ENCODE measurements at places on chromosomes 5 and 9. TPM values are rescaled to one million over a fixed set of nuclear protein-coding genes. Genes with fewer than 3 reads are reported as not detected.

The PIP5K1B gene
- 60.1 TPM for total RNA-seq

DNA sequence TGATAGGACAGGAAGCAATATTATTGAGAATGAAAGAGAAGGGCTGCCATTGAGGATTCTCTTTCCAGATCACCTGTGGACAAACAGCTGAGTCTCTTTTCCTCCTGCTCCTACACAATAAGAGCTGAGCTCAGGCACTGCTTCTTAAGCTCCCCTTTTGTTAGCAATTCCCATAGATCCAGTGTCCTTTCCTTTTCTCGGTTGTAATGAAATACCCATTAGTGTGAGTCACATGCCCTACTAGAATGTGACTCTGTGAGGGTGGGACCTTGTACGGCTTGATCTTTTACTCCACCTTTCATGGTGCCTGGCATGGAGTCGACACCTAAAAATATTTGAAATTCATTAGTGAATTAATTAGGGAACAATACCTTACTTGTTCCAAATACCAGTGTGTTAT lies 269.2 kb downstream of the NR3C1 start:
- no peaks in the 10 kb centered on the region for H3K27me3 ChIP-seq
- no peak overlapping the region for H3K4me3 ChIP-seq
- no peaks in the 10 kb centered on the region for H3K36me3 ChIP-seq
- no peaks in the 10 kb centered on the region for H3K4me1 ChIP-seq

DNA sequence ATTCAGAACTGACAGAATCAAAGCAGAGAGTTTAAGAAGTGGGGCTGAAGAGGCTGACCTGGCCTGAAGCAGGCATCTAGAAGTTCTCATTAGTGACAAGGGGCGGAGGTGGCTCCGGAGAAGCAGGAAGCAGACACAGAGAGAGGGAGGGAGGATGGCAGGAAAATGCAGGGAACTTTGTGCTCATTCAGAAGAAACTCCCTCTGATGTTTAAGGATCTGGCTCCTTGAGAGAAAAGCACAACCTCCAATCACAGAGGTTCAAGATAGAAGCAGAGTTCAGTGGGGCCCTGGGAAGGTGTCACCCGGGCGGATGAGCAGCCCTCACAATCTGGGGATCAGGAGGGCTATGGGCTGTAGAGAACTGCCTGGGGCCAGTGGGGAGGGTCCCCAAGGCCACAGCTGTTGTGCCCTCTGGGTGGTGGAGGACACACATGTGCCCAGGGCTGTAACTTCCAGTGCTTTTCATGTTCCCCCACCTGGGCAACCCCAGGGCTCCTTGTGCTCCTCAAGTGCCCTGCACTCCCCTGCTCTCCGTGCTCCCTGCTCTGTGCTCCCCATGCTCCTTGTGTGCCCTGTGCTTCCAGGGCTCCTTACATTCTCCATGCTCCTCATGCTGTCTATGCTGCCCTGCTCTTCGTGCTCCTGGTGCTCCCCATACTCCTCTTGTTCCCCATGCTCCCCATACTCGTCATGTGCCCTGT lies 51.4 kb downstream of the TRIP13 start:
- H3K27me3 ChIP-seq = no peaks in the 10 kb centered on the region
- no peak overlapping the region for H3K4me3 ChIP-seq
- H3K27ac ChIP-seq = no peak overlapping the region

The THBS4 gene
- total RNA-seq = not detected

DNA sequence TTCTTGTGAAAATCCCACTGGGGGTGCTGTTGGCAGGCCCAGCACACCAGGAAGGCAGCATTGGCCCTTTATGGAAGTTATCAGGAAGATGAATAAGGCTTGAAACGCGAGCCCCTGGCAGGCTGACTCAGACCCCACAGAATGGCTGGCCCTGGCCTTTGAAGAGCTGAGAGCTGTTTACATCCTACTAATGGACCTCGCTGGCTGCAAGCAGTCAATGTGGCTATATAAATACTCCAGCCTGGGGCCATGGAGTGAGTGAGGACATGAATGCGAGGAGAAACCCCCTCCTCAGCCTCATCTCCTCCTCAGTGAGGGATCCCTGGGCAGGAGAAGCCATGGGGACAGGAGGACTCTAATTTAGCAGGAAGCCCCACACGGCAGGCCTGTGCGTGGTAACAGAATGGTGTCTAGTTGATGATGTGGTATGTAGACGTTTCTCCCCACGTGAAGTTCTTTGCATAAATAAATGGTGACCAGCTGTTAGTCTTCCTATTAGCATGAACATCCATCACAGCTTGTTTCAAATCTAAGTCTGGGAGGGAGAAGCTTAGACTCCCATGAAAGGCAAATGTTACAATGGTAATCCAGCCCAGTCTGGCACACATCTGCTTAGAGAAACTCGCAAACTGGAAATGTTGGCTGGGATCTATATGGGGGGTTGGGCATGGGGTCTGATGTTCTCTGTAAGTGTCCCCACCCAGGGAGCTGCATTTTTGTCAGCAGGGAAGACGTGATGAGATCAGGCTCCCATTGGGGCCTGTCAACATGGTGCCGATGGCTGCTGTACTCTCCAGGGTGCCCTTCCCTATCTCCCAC lies 175.1 kb upstream of the PITX1 start:
- no peak for DNase-seq
- no peaks in the 10 kb centered on the region for H3K4me1 ChIP-seq
- H3K27me3 ChIP-seq = no peaks in the 10 kb centered on the region
- H3K27ac ChIP-seq = peak overlapping the region; percentile 17

- peaks cover 45% of the 10 kb centered on the region for H3K4me1 ChIP-seq
- H3K4me3 ChIP-seq = no peak overlapping the region
- DNase-seq = peak; percentile 45
- no peaks in the 10 kb centered on the region for H3K27me3 ChIP-seq
- peak overlapping the region; percentile 87 for H3K27ac ChIP-seq
These were observed 955 bp upstream of the GALNT12 start for GRCh38 chr9:98806394-98807035.

DNA sequence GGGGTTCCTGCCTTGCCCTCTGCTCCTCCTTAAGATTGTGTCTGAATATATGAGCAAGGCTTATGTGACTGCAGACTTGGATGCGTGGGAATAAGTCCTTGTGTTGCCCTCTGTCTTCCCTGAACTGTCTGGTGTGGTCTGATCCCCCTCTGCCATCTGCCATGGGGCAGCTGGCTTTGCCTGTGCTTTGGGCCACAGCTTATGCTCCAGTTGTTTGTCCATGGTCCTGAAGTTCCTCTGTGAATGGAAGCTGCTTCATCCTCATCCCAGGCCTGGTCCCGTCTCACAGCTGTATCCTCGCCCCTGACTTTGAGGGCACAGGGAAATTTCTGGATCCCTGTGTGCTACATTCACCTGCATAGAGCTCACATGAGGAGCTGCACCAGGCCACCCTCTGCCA lies 14.7 kb downstream of the IL31RA start:
- no peak overlapping the region for H3K4me3 ChIP-seq
- no peak overlapping the region for H3K27ac ChIP-seq
- no peak for DNase-seq
- no peaks in the 10 kb centered on the region for H3K36me3 ChIP-seq
- H3K4me1 ChIP-seq = no peaks in the 10 kb centered on the region

GRCh38 chr9:91839926-91840465 lies 110.0 kb downstream of the ROR2 start:
- DNase-seq = no peak
- H3K4me3 ChIP-seq = no peak overlapping the region
- H3K4me1 ChIP-seq = no peaks in the 10 kb centered on the region
- H3K27me3 ChIP-seq = no peaks in the 10 kb centered on the region

GRCh38 chr5:67202828-67203227 lies 6.2 kb upstream of the CD180 start:
- no peak overlapping the region for H3K27ac ChIP-seq
- H3K36me3 ChIP-seq = no peaks in the 10 kb centered on the region
- no peak overlapping the region for H3K4me3 ChIP-seq
- H3K27me3 ChIP-seq = no peaks in the 10 kb centered on the region
- peaks cover 10% of the 10 kb centered on the region for H3K4me1 ChIP-seq

DNA sequence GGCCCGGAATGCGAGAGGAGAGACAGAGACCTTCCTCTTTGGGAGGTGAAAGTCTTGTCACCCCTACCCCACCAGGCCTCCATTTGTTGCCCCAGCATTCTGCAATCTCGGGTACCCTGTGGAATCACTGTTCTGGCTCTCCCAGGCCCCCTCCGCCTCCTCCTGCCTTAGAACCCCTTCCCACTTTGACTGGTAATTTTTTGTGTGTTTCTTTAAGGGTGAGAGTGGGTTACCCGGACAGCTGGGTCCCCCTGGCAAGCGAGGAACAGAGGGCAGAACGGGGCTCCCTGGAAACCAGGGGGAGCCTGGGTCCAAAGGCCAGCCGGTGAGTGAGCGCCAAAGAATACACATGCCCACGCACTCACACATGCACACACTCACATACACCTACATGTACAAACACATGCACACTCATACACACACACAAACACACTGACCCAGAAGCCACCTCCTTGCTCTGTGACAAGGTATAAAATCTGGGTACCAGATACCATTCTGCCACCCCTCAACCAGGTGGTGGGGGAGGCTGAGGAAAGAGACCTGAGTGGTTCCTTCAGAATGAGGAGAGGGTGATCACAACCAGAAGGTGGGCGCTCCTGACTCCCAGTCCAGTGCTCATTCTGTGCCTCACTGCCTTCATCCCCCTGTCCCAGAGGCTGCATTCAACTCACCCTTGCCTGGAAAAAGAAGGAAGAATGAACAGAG lies 30.9 kb upstream of the ORM1 start:
- no peaks in the 10 kb centered on the region for H3K36me3 ChIP-seq
- H3K27me3 ChIP-seq = no peaks in the 10 kb centered on the region
- no peak overlapping the region for H3K4me3 ChIP-seq
- peak; percentile 20 for DNase-seq
- H3K4me1 ChIP-seq = no peaks in the 10 kb centered on the region

GRCh38 chr5:129073111-129073510 lies 21.4 kb upstream of the ISOC1 start:
- no peak overlapping the region for H3K4me3 ChIP-seq
- no peak for DNase-seq
- no peaks in the 10 kb centered on the region for H3K27me3 ChIP-seq
- no peak overlapping the region for H3K27ac ChIP-seq
- H3K36me3 ChIP-seq = no peaks in the 10 kb centered on the region

The TRIM7 gene
- 0.88 TPM for total RNA-seq

The IRGM gene
- total RNA-seq = 1.9 TPM

- no peaks in the 10 kb centered on the region for H3K27me3 ChIP-seq
- H3K27ac ChIP-seq = no peak overlapping the region
- DNase-seq = no peak
- H3K4me1 ChIP-seq = no peaks in the 10 kb centered on the region
These were observed 326.7 kb upstream of the EFNA5 start for GRCh38 chr5:107997338-107997980.

The NUDT12 gene
- 22.4 TPM for total RNA-seq

GRCh38 chr5:113273948-113274347 lies 160.8 kb downstream of the TSSK1B start:
- no peak overlapping the region for H3K27ac ChIP-seq
- H3K36me3 ChIP-seq = no peaks in the 10 kb centered on the region
- H3K4me3 ChIP-seq = no peak overlapping the region
- DNase-seq = no peak
- no peaks in the 10 kb centered on the region for H3K27me3 ChIP-seq
- no peaks in the 10 kb centered on the region for H3K4me1 ChIP-seq

GRCh38 chr9:31908891-31909480 lies 475.5 kb upstream of the ACO1 start:
- H3K4me1 ChIP-seq = no peaks in the 10 kb centered on the region
- H3K27ac ChIP-seq = no peak overlapping the region
- no peak overlapping the region for H3K4me3 ChIP-seq
- DNase-seq = no peak
- H3K27me3 ChIP-seq = no peaks in the 10 kb centered on the region
- no peaks in the 10 kb centered on the region for H3K36me3 ChIP-seq

DNA sequence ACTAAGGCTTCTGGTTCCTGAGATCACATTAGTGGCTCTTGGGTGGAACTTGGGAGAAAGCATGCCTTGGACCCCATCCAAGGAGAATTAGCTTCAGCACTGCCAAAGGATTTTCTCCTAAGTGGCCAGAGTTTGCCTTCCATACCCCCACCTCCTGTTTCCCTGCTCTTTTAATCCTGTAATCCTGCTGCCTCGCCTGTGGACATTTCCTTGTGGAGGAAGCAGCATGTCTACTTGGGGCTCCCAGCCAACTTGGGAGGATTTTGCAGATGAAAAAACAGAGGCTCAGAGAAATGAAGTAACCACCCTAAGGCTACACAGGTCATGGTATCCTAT lies 1.6 kb downstream of the ARSI start:
- H3K27me3 ChIP-seq = no peaks in the 10 kb centered on the region
- no peaks in the 10 kb centered on the region for H3K4me1 ChIP-seq
- no peak overlapping the region for H3K27ac ChIP-seq
- no peak overlapping the region for H3K4me3 ChIP-seq
- no peaks in the 10 kb centered on the region for H3K36me3 ChIP-seq

The NCS1 gene
- total RNA-seq = 0.70 TPM

The SHISAL2B gene
- not detected for total RNA-seq

- DNase-seq = peak; percentile 47
- H3K4me1 ChIP-seq = no peaks in the 10 kb centered on the region
- no peaks in the 10 kb centered on the region for H3K36me3 ChIP-seq
These were observed 51.1 kb upstream of the COL5A1 start for GRCh38 chr9:134590240-134591081.

The F2RL1 gene
- 106 TPM for total RNA-seq

The C1QTNF2 gene
- total RNA-seq = 0.54 TPM

The CEL gene
- total RNA-seq = 1.6 TPM

DNA sequence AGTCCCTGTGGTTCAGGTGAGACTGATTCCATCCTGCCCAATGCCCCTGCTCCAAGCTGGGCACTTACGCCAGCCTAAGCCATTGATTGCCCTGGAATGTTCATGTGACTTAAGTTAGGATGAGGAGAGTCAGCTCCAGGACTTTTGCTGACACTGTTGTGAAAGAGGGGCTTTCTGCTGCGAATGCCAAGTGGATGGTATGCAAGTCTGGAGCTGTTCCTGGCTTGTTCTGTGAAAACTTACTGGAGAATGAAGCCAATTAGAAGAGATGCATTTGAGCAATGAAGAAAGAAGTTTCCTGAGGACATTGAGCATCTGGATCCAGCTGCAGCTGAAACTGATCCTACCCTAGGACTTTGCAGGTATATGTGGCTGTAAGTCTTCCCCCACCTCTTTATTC lies 61.2 kb upstream of the ZFR start:
- H3K27me3 ChIP-seq = no peaks in the 10 kb centered on the region
- no peak overlapping the region for H3K4me3 ChIP-seq
- peak overlapping the region; percentile 25 for H3K27ac ChIP-seq
- no peaks in the 10 kb centered on the region for H3K4me1 ChIP-seq
- no peaks in the 10 kb centered on the region for H3K36me3 ChIP-seq

The CACNA1B gene
- total RNA-seq = 0.13 TPM

Measured in Peyer's patch (tissue), 4 donors.